ENCODE measurements at places on chromosomes 5 and 9.

GRCh38 chr9:120714846-120715388, 647 bp upstream of the MEGF9 start:
- DNase-seq: no peak

DNA sequence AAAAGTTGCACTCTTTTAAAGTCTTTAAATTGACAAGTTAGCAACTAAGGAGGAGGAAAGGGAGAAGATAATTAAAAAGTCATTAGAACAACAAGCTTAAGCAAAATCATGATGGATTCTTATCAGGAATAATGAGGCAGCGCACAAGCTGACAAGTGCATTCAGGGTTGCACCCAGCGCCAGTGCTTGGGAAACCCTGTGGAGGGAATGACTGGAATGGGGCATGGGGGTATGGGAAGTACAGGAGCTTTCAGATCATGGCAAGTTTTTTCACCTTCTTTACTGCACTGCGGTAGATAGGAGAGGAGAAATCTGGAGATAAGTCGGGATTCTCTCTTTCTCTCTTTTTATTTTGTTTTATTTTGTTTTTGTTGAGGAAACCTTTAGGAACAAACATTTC, 117.9 kb upstream of the CKMT2 start:
- no peak for DNase-seq

DNA sequence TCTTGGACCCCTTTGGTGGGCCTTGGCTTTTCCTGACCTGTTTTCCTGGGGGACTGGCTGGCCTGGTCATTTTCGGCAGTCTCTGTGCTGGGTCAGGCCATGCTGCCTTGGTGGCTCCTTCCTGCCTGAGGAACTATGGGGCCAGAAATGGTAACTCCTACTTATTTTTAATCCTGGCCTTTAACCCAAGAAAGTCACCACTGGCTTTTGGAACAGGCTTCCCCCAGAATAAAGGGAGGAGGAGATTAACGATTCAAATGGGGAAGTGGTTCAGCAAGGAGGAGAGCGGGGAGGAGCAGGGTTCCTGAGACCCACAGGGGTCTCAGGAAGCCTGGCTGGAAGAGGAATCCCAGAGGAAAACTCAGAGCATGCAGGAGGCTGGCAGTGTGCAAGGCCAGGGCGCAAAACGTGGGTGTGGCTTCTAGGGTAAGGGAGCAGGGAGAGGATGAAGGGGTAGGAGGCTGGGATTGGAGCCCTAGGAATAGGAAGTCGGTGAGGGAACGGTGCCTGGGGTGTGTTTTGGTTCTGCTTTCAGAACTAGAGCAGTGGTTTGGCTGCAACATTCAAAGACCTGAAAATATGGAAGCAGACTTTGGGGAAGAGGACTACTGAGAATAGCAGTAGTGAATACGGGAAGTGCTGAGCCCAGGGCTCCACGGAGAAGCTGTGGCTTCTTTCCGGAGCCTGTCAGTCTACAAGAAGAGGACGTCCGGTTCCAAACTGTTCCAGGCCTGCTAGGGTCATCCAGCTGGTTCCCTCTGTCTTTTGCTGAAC, 271.1 kb upstream of the KLF4 start:
- peak; percentile 74 for DNase-seq

- no peak for DNase-seq
Measured at GRCh38 chr9:98385751-98386150, 130.3 kb upstream of the TBC1D2 start.

GRCh38 chr5:26530305-26530704, 508.1 kb downstream of the CDH9 start:
- no peak for DNase-seq

GRCh38 chr9:87008667-87009066, 61.4 kb upstream of the GAS1 start:
- DNase-seq: no peak

GRCh38 chr9:124780060-124780756, 3.3 kb downstream of the OLFML2A start:
- DNase-seq: peak; percentile 66

DNA sequence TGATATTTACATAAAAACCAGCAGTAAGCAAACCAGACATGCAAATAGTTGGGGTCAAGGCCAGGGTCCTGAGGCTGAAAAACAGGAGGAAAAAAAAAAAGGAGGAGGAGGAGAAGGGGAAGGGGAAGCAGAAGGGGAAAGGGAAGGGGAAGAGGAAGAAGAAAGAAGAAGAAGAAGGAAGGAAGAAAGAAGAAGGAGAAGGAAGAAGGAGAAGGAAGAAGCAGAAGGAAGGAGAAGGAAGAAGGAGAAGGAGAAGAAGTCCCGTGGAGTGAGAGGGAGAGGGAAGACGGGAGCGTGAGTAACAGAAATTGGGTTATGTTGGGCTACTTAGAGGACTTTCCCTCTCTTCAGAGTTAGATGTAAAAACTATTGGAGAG, 24.6 kb upstream of the NSG2 start:
- DNase-seq: no peak

GRCh38 chr5:98989727-98990126, 60.9 kb upstream of the CHD1 start:
- DNase-seq: no peak

GRCh38 chr5:31768784-31769183, 129.9 kb downstream of the PDZD2 start:
- DNase-seq: no peak

GRCh38 chr9:77817590-77818311, 169.6 kb upstream of the GNA14 start:
- no peak for DNase-seq

DNA sequence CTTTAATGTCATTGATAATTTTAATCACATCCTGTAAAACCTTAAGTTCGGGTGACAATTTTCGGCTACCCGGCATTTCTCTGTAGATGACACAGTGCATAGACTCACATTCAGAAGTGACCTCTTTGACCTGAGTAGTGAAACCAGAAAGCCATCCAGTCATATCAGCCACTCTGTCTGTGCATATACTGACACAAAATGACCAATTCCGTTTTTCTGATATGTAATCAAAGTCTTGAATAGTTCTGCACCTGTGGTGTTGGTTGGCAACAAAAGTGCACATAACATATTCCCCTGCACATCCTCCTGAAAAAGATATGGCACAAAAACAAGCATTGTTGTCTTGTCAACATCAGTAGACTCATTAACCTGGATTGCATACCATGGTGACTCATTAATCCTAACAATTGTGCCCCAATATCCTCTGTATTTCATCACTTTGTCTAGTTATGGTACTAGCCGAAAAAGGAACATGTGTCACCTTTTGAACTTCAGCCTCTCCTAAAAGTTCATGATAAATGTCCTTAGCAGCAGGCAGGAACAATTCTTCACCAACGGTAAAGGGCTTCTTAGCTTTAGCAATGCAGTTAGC, 4.6 kb upstream of the HNRNPA0 start:
- DNase-seq: no peak

DNA sequence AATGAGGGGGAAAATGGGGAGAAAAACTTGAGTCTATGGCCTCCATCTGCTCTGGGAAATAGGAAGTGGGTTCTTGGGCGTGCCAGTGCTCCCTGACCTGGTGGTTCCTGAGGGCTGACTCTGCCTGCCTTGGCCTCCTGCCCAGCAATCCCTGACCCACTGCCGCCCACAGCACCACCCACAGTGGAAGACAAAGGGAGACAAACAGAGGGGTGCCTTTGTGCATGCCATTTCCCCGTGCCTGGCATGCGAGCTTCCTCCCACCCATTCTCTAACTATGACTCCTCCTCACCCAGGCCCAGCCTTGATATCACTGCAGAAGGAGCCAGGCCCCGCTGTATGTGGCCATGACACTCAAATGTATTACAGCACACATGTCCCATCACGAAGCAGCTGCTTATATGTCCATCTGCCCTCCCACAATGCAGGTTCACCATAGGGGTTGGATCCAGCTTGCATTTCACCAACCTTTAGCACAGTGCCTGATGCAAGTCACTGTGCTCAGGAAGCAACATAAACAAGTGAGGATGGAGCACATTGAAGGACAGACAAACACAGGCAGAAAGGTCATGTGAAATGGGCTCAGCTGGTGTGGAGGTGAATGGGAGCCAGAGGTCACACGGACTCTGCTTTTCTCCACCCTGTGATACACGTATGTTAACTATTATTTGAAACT, 84.4 kb downstream of the ADRB2 start:
- peak; percentile 60 for DNase-seq

Data from Right ventricle myocardium superior (tissue), 1 donor.